ENCODE measurements at places on chromosomes 1 and 21.

DNA sequence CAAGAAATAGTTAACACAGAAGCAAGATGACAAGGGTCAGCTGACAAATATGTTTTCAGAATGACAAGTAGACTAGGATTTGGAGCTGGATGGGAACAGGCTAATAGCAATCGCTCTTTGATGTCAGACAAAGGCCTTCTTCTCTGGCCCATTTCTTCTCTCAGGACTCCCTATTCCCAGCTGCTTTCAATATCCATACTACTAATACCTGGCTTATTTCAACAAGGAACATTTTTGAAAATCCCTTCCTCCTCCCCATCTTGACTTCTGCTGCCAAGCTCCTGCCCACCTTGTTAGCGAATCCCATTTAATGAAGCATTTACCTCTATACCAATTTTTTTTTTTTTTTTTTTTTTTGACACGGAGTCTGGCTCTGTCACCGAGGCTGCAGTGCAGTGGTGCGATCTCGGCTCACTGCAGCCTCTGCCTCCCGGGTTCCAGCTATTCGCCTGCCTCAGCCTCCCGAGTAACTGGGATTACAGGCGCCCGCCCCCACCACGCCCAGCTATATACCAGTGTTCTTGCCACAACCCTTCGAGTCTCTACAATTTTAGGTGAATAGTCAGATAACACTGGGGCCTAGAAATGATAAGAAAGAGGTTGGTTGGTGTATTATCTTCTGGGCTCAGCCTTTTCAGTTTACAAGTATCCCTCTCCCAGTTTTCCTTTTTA is 68.4 kb downstream of the MACF1 start:
- no peak for DNase-seq

GRCh38 chr1:56395776-56396175 is 183.6 kb downstream of the PLPP3 start:
- DNase-seq, result no peak

DNA sequence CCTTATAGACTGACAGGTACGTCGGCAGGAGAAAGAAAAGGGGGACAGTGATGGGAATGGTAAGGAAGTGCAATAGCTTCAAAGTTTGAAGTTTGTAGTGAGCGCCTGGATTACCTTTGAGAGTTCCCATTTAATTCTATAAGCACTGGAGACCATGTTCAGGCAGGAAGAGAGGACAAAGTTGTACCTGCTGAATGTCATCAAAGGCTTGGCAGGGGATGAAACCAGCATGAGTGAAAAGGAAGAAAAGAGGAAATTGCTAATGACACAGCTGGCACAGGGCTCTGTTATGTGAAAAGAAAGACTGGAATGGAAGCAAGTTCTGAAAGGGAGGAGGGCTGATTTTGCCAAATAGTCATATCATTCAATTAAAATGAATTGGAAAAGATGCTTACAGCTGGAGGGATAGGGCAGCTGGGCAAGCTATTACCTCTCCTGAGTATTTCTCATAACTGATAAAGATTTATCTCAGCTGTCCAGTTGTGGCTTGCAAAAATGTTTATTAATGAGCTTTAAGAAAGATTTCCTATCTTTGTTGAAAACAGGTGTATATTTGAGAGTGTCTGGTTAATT is 109.2 kb downstream of the HMCN1 start:
- DNase-seq, result no peak

GRCh38 chr1:217333939-217334338 is 297.0 kb downstream of the GPATCH2 start:
- peak; percentile 21 for DNase-seq

GRCh38 chr1:116850436-116850835 is 59.3 kb upstream of the PTGFRN start:
- DNase-seq, result peak; percentile 13
